ENCODE measurements at places on chromosomes 7 and 10. TPM values are rescaled to one million over a fixed set of nuclear protein-coding genes. Genes with fewer than 3 reads are reported as not detected.

Gene AKR1C8
- total RNA-seq = not detected

Gene FAM241B
- total RNA-seq = not detected

Gene ZCCHC24
- 122 TPM for total RNA-seq

Gene FXYD4
- not detected for total RNA-seq

Gene SFXN3
- 34.6 TPM for total RNA-seq

DNA sequence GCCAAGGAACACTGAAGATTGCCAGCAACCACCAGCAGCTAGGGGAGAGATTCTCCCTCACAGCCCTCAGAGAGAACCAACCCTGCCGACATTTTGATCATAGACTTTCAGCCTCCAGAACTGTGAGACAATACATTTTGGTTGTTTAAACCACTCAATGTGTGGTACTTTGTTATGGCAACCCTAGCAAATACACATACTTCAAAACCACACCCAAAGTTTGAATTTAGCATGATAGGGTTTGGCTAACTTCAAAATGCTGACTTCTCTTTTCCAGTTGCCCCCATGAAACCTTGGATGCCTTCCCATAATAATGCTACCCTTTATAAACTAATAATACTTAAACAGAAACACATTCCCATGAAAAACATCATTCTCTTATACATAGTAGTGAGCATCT lies 149.8 kb downstream of the DGKI start:
- DNase-seq = no peak

DNA sequence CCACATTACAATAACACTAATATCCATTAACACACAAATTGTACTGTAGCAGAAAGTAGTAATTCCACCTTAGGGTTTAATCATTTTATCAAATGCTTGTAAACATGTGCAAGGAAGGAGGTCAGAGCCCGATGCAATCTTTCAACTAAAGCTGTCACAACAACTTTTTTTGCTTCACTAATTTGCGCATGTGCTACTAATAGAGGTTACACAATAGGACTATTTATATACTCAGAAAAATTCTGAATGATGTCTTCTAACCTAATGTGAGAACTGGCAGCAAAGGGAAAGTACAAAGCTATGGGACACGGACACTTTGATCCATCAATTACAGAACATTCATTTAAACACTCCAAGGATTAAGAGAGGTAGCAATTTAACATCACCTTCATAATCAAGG lies 244.4 kb downstream of the CHCHD3 start:
- DNase-seq = no peak

GRCh38 chr7:13874783-13875182 lies 114.7 kb downstream of the ETV1 start:
- no peak for DNase-seq

GRCh38 chr7:44508328-44509030 lies 18.0 kb upstream of the NUDCD3 start:
- no peak for DNase-seq

DNA sequence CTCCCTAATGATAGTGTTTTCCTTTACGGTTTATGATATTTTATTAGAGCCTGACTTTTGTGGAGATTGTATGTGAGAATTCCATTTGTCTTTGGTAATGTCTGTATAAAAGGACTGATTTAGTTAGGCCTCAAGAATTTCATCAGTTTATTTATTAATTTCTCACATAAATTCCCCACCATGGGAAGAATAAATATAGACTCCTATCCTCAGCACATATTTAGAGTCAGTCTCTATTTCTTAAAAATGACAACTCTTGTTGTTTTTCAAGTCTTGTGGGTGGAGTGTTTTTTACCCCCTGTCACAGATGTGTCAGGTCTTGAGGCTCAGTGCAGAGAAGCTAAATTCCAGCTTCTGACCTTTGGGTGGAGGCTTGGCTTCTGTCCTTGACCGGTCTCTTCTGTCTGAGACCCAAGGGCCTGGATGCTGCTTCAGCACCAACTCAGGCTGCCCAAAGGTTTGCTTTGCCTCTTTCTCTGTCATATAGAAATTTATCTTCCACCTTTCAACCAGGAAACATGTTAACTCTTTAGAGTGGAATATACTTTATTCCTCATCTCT lies 117.3 kb upstream of the INHBA start:
- DNase-seq = no peak

All from uterus (tissue), 4 donors.